Lung microvascular endothelial cell (primary cell): ENCODE measurements at places on chromosomes 16 and 17.

DNA sequence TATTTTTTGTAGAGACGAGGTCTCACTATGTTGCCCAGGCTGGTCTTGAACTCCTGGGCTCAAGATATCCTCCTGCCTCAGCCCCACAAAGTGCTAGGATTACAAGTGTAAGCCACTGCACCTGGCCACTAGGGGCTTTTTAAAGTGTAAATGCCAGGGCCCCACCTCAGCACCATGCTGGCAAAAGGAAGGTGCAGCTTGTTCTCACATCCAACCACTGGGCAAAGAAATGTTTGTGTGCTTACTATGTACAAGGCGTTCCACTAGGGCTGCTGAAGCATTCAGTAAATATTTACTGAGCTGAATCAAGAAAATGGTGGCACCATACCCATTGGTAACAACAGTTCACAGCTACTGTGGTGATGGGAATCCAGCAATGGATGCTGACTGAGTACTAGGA is 22.6 kb downstream of the COG1 start:
- DNase-seq: no peak

DNA sequence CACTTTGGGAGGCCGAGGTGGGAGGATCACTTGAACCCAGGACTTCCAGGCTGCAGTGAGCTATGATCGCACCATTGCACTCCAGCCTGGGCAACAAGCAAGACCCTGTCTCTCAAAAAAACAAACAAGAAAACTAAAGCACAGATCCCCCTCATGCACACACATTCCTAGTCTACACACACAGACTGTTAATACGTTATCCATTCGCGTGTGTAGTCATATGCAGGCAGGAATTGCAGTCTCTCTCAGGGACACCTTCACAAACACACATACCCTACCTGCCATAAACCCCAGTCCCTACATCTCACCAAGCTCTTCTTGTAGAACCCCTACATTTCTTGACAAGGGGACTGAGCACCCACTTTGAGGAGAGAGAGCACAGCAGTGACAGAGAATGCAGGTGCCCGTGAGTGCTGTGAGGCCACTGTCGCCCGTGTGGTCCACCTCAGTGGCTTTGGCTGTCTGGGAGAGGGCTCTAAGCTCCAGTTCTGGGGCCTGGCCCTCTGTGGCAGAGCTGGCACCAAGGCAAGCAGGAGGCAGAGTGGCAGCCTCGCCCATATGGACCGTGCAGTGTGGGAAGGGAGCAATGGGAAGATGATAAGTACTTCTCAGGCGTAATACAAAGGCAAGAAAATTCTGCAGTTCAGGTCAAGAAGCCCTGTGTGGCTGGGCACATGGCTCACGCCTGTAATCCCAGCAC is 59.0 kb upstream of the RPH3AL start:
- DNase-seq: no peak

- DNase-seq: no peak
Measured at GRCh38 chr17:73630965-73631595, 13.2 kb downstream of the SDK2 start.

DNA sequence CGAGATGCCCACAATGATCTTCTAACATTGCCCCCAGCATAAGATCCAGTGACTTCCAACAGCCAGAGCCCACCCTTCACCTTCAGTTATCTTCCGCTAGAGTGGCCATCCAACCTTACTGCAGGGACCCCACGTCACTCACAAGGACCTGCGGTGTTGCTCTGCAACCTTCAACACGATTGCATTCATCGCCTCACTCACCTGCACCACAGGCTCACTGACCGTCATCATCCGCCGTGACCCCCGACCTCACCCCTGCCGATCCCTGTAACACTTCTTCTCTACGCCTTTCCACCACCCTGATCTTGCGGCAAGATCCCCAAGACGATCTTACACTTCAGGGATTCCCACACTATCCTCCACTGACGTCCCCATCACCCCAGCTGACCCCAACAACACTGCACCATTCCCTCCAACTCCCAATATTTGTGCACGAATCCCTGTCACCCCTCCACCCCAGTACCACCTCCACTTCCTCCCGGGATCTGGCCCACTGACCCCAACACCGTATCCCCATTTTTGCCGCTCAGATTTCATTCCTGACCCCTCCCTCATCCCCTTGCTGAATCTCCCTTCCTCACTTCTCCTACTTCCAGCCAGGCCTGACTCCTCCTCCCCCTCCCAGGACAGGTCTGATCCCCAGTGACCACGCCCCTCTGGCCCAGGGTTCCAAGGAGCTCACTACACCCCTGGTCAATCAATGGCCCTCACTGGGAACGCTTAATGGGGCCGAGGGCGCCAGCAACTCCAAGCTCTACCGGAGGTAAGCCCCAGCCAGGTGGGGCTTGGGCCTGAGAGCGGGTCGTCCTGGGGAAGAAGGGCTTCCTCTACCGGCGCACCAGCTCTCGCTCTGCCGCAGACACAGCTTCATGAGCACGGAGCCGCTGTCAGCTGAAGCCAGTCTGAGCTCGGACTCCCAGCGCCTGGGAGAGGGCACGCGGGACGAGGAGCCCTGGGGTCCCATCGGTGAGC is 7.6 kb downstream of the RUNDC3A start:
- no peak for DNase-seq

- DNase-seq: no peak
Measured at GRCh38 chr16:15141586-15141985, 47.5 kb upstream of the RRN3 start.

GRCh38 chr16:89821438-89822187 is 5.2 kb upstream of the FANCA start:
- no peak for DNase-seq

DNA sequence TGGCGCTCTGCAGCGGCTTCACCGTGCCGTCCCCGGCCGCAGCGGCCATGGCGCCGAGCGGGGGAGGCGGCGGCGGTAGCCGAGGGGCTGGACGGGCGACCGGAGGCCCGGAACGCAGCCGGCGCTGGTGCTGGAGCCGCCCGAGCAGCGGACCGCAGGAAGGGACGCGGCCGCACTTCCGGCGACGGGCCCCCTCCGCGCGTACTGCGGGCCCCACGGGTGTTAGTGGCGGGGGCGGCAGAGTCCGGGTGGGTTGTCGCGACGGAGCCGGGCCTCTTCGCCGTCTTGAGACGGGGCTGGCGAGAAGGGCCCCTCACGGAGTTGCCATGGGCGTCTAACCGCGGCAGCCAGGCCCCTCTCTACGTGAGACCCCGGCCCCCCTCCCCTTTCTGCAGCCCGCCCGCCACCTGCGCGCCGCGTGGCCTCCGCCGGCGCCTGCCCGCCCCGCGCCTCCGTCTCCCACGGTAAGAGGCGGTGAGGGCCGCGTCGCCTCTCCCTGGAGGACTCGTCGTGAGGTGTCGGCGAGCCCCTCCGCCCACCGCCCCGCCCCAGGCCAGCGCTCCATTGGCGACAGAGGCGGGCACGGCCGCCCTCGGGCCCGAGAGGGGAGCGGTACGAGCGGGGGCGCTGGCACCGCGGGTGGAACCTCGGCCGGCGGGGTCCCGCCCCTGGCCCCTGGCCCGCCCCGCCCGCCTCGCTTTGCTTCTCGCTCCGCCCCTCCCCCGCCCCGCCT is at the start of the genes VPS9D1 and ZNF276:
TSS of gene VPS9D1 (minus strand) at position 86 of the 733 bp plus-strand sequence. CDS start at position 49, 37 bp downstream.
TSS of gene ZNF276 (plus strand) at position 725 of the 733 bp plus-strand sequence. CDS start 104 bp downstream, outside the sequence.
- DNase-seq: peak; percentile 81

- DNase-seq: peak; percentile 61
Measured at GRCh38 chr16:66342294-66342900, 24.1 kb upstream of the CDH5 start.

- DNase-seq: peak; percentile 12
Measured at GRCh38 chr17:34581446-34582184, 2.2 kb downstream of the TMEM132E start.

DNA sequence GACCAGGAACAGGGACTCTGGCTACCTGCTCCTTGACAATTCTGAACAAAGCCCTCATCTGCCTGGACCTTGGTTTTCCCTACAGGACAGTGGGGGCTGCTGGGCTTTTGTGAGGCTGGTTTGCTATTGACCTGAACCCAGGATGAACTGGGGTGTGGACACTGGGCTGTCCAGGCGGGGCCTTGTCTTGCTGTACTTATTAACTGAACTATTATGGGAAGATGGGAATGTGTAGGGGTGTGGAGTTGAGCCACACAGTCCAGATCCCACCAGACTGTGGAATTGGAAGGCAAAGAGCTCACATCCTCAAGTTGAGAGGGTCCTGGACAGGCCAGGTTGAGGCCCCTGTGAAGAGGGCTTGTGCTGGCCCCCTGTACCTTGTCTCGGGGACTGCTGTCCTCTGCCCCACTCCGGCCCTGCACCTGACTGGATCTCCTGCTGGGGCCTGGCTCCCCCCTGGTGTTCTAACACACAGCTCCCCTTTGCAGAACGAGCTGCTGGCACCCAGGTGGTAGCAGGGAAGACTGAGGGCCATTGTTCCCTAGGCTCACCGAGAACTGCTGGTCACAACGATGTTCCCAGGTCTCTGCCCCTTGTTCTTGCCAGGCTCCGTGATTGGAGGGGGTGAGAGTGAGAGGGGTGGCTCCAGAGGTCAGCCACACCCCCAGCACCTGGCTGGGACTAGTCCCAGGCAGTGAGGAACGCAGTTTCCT is 51.8 kb upstream of the CDC42EP4 start:
- DNase-seq: no peak

DNA sequence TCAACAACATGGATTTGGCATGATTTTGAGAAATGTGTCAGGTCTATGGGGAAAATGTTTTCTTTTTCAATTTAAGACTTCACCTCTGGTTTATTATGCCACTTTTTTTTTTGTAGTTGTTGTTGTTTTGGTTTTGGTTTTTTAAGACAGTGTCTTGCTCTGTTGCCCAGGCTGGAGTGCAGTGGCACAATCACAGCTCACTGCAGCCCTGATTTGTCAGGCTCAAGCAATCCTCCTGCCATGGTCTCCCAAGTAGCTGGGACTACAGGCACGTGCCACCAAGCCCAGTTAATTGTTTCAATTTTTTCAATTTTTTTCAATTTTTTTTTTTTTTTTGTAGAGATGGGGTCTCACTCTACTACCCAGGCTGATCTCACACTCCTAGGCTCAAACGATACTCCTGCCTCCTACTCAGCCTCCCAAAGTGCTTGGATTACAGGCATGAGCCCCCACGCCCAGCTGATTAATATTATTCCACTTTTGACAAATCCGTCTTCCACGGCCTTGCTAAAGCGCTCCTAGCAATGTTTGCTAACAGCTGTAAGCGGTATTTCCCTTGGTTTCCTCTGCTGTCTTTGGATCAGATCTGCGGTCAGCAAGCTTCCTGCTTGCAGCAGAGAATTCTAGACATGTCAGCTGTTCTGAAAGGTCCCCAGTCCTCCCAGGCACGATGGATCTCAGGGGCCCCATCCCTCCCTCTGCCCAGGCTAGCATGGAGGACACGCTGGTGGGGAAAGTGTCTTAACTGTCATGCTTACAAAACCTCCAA is 7.0 kb upstream of the MILR1 start:
- DNase-seq: peak; percentile 45

DNA sequence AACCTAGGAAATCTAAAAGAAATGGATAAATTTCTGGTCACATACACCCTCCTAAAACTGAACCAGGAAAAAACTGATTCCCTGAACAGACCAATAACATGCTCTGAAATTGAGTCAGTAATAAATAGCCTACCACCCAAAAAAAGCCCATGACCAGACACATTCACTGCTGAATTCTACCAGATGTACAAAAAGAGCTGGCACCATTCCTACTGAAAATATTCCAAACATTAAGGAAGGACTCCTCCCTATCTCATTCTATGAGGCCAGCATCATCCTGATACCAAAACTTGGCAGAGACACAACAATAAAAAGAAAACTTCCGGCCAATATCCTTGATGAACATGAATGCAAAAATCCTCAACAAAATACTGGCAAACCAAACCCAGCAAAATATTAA is 52.9 kb downstream of the TTC19 start:
- DNase-seq: no peak

GRCh38 chr17:75133001-75133400 is 1.5 kb upstream of the NT5C start:
- no peak for DNase-seq

DNA sequence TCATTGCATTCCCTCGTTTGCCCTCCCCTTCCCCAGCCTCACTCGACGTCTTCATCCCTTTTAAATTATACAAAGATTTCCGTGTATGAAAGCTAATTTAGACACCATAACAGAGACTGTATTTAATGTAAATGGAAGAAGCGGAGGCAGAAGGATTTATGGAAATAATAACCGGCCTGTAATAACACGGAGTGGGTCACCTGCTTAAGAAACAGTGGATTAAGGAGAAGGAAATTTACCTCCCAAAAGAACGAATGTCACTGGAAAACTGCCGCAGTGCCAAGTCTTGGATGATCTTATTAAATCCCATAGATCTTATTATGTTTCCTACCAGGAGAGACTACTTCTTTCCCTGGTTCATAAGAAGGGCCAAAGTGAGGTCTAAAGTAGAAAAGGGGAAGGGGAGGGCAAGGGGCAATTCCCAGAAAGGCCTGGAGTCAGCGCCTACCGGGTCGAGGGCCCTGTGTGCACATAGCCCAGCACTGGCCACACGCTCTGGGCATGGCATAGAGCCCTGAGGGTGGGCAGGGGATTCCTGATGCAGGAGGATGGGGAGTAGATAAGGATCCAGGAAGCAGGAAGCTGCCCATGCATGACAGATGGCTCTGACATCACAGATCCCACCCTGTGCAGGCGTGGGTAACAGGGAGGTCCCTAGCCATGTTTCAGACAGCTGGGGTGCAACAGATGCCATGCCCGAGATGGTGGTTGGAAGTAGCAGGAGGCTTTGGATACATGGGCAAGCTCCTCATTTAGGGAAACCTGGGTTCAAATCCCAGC is 56.2 kb upstream of the RPL38 start:
- no peak for DNase-seq

GRCh38 chr16:58415003-58415402 is 22.7 kb downstream of the GINS3 start:
- no peak for DNase-seq

DNA sequence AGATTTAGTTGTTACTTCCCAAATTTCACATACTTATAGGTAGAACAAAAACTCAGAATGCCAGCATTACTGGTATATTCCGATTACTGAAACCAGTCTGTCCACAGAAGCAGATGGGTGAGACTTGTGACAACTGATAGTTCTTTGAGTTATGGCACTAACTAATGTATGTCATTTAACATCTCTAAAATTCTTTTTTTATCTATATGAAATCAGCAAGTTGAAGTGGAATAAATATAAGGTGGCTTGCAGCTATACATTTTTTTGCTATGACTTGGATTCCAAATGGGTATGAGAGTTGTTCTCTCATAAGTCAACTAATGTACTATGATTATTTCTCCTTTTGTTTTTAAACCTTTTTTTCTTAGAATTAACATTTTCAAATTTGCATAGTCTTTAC is 69.1 kb downstream of the VMP1 start:
- DNase-seq: no peak

GRCh38 chr17:32565401-32565800 is 78.6 kb downstream of the CDK5R1 start:
- DNase-seq: no peak

GRCh38 chr16:48481211-48481610 is 96.0 kb upstream of the SIAH1 start:
- no peak for DNase-seq

GRCh38 chr17:40485851-40486521 is 15.4 kb downstream of the TNS4 start:
- peak; percentile 91 for DNase-seq

GRCh38 chr16:72815348-72816318 is 232.3 kb downstream of the ZFHX3 start:
- DNase-seq: no peak

GRCh38 chr17:5798094-5798493 is 213.8 kb upstream of the NLRP1 start:
- no peak for DNase-seq
